SK-MEL-5 (cell line): ENCODE measurements at places on chromosomes 5 and 9. TPM values are rescaled to one million over a fixed set of nuclear protein-coding genes. Genes with fewer than 3 reads are reported as not detected.

GRCh38 chr9:128127568-128127989, at the start of gene PTGES2:
Gene PTGES2, minus strand, starts transcription at chr9:128127729. Its CDS starts 12 bp downstream, at chr9:128127717.
- peak; percentile 81 for DNase-seq

DNA sequence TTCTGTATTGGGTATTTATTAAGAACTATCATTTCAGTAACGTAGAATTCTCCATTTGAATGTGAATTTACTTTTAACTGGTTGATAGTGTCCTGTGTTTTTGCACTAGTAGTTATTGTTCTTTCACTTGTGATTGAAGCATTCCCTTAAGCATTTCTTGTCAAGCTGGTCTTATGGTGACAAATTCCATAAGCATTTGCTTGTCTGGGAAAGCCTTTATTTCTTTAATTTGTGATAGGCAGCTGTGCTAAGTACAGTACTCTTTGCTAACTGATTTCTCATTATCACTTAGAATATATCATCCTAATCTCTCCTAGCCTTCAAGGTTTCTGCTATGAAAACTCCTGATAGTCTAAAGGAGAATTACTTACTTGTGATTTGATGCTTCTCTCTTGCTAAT, 21.3 kb upstream of the SPATA31E1 start:
- no peak for DNase-seq

DNA sequence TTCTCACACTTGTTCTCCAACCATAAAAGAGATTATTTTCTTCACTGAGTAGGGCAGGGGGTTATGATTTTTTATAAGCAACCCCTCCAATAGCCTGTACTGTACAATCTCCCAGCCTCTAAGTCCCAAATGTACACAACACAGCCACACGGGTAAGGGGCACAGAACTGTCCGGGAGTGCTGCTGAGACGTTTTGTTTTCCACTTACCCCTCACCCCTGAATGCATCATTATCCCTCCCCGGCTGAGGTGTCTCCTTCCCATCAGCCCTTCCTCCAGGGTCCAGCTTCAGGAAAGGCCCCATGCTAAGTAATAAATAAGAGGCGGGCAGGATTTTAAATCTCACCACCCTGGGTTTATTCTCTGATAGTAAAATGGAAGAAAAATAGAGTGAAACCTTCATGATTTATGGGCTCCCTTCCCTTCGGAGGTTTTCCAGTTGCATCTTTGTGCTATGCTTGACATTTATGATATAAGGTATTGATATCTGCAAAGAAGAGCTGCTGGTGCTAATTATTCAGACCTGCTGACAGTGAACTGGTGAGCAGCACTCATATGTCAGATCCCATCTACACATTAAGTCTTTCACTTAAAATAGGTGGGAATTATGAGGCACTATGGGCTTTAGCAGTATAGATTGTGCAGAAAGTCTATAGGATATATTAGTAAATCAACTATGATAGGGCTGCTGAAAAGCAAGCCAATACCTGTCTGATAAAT, 67.2 kb upstream of the MEGF10 start:
- DNase-seq: no peak

GRCh38 chr9:82560457-82560904, 502.5 kb downstream of the RASEF start:
- DNase-seq: no peak

DNA sequence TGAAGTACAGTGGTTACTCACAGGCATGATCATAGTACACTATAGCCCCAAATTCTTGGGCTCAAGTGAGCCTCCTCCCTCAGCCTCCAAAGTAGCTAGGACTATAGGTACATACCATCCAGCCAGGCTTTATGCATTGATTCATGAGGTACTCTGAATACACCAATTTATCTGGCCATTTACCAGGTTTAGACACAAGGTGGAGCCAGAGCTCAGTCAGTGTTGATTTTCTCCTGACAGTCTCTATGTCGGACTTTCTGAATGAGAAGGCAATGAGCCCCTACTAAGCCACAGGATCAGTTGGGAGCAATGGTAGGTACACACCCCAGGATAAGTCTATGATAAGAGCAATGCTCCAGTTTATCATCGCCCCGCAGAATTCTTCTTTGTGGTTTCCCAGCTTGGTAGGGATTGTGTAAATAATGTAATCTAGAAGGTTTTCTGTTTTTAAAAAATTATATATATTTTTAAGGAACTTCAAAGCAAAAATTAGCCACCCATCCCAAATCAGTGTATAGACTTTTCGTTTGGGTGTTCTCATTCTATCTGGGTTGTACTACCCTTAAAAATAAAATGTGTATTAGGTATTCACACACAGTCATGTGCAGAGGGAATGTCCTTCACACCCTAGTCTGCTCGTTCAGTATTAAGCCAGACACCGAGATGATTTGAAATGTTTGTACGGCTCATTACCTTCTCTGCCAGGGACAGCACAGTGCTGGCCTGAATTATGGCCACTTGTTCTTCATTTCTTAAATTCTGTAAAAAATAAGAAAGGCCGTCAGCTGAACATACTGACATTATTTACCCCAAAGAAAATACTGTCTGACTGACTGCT, 118.4 kb upstream of the DPYSL3 start:
- DNase-seq: peak; percentile 89

- no peak for DNase-seq
Observed at GRCh38 chr5:68587171-68587570, 371.6 kb downstream of the PIK3R1 start.

DNA sequence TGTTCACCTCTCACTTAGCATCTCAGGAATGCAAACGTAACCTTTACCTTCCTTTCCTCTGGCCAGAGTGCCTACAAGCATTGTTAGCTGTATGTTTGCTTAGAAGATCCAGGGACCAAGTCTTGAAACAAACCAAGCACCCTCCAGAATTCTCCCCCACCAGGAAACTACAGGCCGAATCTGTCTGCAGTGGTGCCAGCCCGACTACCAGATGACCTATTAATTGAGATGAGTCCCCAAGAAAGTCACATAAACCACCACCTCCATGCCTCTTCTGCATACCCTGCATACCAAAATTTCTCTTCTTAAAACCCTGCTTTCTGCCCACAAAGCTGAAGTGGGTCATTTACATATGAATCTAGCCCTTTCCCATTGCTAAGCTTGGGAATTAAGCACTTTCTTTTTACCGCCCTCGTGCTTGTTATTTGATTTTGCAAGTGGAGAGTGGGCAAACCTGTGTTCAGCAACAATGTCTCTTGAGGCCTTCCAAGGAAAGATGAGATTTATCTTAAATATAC, 1239.1 kb downstream of the CDH12 start:
- DNase-seq: no peak

- DNase-seq: no peak
Observed at GRCh38 chr5:67808340-67808739, 407.2 kb upstream of the PIK3R1 start.

- no peak for DNase-seq
Observed at GRCh38 chr5:141934099-141934844, 10.6 kb downstream of the DELE1 start.

DNA sequence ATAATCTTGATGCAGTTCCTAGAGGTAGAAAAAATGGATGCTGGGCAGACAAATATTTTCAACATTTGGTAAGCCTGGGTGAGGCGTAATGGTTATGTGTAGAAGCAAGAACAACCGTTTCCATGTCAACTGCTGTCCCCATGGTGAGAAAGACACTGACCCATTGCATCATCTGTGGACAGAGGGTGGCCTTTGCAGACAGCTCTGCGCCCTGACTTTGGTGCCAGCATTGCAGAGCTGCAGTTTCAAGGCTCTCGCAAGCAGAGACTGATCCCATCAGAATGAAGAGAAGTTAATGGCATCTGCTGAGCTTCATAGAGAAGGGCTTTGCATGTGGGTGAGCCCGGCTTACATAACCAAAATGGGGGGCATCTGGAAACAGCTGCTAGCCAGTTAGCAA, 179.0 kb upstream of the ADRA1B start:
- no peak for DNase-seq

GRCh38 chr5:178385496-178385890, 152.9 kb upstream of the PHYKPL start:
- no peak for DNase-seq

DNA sequence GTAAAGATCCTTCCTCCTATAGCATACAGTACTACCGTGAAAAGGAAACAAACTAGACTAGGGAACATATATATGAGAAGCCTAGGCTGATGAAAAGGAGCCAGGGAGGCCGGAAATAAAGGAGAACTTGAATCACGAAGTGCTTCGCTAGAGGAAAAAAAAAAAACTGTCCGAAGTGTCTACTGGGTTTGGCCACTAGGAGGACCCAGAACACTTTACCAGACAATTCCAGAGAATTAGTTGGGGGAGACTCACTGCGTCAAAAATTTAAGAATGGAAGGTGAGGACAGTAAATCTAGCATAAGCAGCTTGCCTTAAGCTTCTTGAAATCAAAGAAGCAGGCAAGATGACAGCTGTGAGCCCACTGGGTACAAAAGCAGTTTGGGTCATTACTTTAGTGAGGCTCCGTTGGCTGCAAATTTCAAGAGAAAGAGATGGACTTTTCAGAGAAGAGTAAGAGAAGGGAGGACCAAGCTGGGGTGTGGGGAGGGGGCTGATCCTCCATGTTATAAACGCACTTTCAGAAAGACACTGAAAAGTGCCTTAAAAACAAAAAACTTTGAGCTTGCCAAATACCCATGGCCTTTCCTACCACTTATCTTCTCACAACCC, 47.4 kb downstream of the P4HA2 start:
- peak; percentile 72 for DNase-seq

GRCh38 chr9:116705531-116705930, 18.4 kb downstream of the TRIM32 start:
- DNase-seq: no peak

GRCh38 chr5:22910523-22910922, 57.4 kb upstream of the CDH12 start:
- no peak for DNase-seq

DNA sequence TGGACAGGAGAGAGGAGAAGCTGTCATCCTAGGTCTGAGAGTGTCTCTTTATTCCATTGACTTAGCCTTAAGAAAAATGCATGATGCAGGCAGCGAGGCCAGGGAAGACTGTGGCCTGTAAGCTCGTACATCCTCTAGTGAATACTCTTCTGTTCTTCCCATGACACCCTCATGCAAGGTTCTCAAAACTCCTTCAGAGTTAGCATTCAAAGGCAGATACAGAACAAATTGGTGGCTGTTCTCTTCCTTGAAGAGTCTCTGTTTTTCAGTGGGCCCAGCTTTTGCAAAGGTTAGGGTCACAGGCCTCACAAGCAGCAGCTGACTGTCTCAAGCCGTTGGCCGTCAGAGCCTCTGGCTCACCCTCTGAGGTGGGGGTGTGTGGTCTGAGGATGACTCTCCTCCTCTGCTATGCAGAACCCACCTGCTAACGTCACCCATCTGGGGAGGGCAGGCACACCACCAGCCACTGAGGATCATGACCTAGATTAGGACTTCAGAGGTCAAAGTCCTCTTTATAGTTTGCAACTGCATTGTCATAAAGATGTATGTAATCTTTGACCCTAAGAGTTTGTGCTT, 15.1 kb downstream of the ADCY2 start:
- DNase-seq: peak; percentile 100

GRCh38 chr9:27861887-27862286, 288.6 kb upstream of the C9orf72 start:
- no peak for DNase-seq

GRCh38 chr9:8366161-8366926, 566.8 kb upstream of the DMAC1 start:
- no peak for DNase-seq

DNA sequence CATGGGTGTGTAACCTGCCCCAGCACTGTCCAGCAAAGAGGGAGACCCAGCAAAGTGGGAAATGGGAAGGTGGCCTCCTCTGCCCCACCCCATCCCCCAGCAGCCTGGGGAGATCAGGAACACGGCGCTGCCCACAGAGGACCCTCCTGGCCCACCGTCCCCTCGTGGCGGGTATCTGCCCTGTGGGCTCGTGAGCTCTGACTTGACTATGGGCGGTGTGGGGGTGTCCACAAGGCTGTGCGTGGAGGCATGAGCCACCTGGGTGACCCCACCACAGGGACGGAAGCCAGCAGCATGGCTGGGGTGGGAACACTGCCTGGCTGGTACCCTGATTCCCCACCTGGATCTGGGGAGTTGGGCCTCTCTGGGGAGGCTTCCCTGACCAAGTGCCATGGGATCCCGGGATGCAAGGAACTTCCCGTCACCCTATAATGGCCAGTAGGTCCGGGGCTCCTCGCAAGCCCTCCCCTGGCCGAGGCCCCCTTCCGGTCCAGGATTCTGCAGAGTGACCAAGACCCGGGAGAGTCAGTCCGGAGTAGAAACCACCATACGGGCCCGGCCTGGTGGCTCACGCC, 29.3 kb upstream of the SLC6A19 start:
- no peak for DNase-seq

DNA sequence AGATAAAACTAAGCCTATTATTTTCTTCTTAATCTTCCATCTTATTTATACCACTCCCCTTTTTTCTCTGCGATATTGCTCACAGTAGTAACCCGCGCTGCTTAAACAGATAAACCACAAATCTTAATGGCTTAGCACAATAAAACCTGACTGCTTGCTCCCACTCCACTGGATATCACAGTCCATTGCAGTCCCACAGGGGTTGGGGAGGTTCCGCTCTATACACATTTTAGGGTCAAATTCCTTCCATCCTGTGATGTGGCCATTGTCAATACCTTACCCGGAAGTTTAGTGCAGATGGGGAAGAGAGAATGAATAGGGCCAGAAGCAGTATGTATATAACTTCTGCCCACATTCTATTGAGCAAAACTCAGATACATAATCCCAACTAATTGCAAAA, 193.7 kb downstream of the RAB3C start:
- no peak for DNase-seq

GRCh38 chr9:18997151-18997550, 35.9 kb downstream of the SAXO1 start:
- no peak for DNase-seq

DNA sequence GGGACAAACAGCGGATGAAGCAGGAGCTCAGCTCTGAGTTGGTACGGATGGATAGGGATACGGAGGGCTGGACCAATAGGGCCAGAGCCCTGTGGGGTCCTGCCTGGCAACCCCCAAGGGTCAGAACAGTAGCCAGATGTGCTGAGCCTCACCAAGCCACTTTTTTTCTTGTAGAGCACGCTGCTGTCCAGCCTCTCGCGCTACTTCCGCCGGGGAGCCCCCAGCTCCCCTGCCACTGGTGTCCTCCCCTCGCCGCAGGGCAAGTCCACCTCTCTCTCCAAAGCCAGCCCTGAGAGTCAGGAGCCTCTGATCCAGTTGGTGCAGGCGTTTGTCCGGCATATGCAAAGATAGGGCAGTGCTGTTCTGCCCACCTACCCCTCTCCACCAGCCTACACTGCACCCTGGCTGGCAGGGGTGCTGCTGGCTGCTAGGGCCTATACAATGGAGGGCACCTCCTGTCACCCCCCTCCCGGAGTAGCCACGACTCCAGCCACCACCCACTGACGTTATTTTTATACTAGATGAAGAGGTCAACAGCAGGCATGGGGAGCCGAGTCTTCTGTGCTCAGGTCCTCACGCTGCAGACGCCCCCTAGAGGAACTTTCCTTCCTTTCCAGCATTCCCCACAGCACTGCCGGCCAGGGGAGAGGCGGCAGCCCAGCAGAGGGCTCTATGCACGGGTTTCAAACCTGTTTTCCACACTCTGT, 21.6 kb downstream of the SH3GLB2 start:
- peak; percentile 81 for DNase-seq

EFNA5 gene
- total RNA-seq: 1.6 and 2.1 TPM in 2 replicates

CYFIP2 gene
- 10.1 and 11.0 TPM in 2 replicates for total RNA-seq

MYOZ3 gene
- not detected in 2 replicates for total RNA-seq

DBH gene
- total RNA-seq: not detected in 2 replicates

TOR4A gene
- 0.03 and 0.13 TPM in 2 replicates for total RNA-seq

F2RL1 gene
- total RNA-seq: 0.74 and 0.77 TPM in 2 replicates

PRPF4 gene
- total RNA-seq: 44.7 and 59.0 TPM in 2 replicates

TMED9 gene
- total RNA-seq: 74.5 and 80.1 TPM in 2 replicates

TOMM5 gene
- total RNA-seq: 290 and 302 TPM in 2 replicates

FAM151B gene
- total RNA-seq: 3.0 and 3.8 TPM in 2 replicates

ORM2 gene
- not detected in 2 replicates for total RNA-seq

CAVIN4 gene
- 0.69 and 1.0 TPM in 2 replicates for total RNA-seq
